Fibroblast of the conjunctiva (primary cell): ENCODE measurements at places on chromosomes 3 and 15.

- no peak for DNase-seq
These were observed at the start of gene CFAP161 for GRCh38 chr15:81133782-81134461. Gene CFAP161 (plus strand): TSS chr15:81134270. CDS start chr15:81134330, 60 bp downstream.

DNA sequence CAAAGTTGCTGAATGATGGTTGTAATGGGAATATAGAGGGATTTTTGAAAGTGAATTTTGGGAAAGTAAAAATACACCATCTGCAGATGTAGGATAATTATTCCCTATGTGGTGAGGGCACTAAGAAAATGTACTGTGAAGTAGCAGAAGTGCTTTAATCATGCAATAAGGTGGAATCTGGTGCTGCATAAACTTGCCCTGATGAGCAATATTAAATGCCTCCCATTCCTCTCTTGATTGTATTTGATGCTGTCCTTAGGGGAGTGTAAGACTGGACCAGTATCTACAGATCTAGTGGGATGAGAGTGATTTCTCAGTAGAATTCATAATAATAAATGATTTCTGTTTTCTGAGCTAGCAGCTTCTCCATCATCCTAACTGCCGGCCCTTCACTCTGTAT lies 47.7 kb upstream of the ATP2C1 start:
- DNase-seq = no peak

DNA sequence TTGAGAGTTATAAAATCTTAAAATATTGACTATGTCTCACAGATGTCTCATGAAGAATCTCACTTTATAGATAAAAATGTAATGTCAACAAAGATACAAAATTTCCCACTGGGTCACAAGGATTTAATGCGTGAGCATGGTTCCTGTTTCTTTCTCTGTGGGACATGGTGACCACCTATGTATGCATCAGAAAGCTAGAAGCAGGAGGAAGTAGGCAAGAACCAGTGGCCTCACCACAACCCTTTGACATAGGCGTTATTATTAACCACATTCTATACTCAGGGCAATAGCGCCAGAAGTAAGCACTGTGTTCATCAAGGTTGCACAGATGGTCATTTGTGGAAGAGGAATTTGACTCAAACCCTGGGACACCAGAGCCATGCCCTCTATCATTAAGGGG lies 11.7 kb upstream of the ADAMTS17 start:
- DNase-seq = no peak

DNA sequence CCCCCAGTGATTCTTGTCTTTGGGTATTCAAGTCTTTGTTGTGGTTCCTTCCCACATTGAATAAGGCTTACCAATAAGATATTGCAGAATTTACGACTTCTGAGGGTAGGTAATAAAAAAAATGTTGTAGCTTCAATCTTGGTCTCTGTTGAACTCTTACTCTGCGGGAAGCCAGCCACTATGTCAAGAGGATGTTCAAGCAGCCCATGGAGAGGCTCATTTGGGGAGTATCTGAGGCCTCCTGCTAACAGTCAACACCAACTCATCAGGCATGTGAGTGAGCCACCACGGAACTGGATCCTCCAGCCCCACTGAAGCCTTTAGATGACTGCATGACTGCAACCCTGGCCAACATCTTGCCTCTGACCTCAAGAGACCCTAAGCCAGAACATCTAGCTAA lies 3.2 kb upstream of the TBC1D23 start:
- DNase-seq = peak; percentile 41

GRCh38 chr3:69510481-69511030 lies 124.7 kb upstream of the FRMD4B start:
- no peak for DNase-seq
